ENCODE measurements at places on chromosomes 1 and 21.

- no peak for DNase-seq
These were observed 15.5 kb downstream of the DIPK1A start for GRCh38 chr1:92945748-92946270.

DNA sequence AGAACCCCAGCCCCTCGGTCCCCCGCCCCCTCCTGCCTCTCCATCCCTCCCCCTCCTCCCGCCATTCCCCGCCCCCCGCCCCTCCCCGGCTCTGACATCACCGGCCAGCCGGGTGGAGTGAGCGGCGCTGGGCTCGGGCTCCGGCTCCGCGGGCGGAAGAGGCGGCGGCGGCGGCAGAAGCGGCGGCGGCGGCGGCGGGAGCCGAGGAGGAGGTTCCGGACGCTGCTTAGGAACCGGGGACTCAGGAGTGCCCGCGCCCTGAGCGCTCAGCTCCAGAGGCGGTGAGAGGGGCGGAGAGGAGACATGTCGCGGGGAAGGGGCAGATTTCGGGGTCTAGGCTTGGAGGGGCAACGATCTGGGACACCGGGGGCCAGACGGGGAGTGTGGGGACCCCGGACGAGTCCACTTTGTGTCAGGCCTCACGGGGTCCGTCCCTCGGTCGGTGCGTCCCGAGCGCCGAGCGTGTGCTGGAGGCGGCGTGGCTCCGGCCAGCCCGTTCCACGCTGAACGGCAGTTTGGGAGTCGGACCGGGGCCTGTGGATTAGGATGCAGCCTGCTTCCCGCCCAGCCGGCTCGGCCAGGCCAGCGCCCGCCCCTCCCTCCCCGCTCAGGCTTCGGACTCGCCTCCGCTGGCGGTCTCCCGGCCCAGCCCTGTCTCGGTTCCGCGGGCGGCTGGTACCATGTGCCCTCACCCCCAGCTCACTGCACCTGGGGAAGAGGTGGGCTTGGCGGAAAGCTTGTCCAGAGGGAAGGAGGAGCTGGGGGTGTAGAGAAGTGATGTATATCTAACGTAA lies at the start of gene PEA15:
PEA15 (plus strand) TSS at position 143 of the 794 bp plus-strand sequence. CDS start 6,161 bp downstream, outside the sequence.
- DNase-seq: peak; percentile 81

- DNase-seq: no peak
These were observed 167.2 kb upstream of the PDE4B start for GRCh38 chr1:65625528-65625927.

DNA sequence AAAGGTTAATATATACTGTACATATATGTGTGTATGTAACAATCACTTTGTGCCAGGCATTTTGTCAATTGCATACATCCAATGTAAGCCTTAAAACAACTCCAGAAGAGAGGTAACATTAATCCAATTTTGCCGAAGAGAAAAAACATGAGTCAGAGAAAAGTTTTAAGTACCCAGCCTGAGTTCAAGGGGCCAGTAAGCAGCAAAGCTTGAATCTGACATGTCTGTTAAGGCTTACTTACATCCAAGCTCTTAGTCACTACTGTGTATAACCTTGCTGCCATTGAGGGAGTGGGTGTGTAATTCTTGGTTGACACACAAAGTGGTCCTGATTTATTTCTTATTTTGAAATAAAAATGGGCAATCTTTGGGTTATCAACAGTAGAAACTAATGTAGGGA lies 360.4 kb upstream of the LYPLAL1 start:
- DNase-seq: no peak

DNA sequence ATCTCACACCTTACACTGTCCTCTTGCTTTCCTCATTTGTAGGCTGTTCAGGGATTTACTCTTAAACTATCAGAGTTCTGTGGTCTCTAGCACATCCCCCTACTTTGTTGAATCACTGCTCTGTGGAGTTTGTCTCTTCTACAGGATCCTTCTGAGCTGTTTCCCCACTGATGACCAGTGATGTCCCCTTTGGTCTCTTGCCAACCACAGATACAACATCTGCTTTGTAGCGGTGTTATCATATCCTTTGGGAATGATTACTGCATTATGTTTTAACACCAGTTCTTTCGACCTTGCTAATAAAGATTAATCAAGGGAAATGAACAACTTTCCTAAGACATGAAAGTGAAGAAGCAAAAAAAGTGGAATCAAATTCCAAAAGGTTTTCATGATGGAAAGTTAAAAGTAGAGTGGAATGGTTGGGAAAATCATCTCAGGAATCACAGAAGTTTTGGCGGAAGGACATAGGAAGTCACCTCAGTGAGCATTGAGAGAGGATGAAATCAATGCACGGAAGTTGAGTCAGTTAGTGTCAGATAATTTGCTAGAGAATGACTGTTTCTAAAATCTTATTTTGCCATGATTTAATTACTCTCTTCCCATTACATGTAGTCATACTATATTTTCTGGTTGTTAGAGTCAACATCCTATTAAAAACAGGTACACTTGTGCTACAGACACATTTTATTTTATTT lies 11.2 kb downstream of the OR10K2 start:
- DNase-seq: no peak

DNA sequence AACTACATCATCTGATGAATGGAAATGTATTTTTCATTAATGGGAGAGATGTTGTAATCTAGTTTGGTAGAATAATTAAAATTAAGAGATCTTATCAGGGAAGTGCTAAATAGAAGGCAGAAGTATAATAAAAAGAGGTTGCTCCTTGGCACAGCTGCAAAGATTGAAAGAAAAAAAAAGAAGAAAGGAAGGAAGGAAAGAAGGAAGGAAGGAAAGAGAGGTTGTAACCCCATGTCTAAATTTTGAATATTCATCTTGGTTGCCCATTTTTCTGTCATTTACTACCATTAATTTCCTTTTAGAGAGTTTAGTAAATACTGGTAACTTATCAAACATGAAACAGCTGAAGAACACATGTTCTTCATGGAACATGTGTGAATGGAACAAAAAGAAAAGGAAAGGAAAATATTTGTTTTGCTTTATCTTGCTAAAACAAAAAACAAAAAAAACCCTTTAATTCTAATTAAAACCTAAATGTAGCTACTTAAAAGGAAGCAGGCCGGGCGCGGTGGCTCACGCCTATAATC lies 10.5 kb upstream of the MDM4 start:
- DNase-seq: no peak

GRCh38 chr1:245834002-245834401 lies 673.1 kb downstream of the SMYD3 start:
- no peak for DNase-seq

DNA sequence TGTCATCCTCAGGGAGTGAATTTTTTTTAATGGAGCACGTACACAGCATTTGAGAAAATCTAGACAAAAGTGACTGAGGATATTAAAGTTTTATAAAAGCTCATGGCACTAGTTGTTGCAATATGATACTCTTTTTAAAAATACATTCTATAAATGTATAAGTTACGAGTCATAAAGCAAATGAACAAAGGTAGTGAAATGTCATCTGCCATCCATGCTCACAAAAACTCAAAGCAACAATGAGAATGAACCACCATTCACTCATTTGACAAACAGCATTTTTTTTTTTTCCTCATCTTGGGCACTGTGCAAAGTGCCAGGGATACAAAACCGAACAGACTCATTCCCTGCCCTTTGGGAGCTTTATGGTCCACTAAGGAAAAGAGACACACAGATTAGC lies 38.7 kb downstream of the GPR137B start:
- no peak for DNase-seq

DNA sequence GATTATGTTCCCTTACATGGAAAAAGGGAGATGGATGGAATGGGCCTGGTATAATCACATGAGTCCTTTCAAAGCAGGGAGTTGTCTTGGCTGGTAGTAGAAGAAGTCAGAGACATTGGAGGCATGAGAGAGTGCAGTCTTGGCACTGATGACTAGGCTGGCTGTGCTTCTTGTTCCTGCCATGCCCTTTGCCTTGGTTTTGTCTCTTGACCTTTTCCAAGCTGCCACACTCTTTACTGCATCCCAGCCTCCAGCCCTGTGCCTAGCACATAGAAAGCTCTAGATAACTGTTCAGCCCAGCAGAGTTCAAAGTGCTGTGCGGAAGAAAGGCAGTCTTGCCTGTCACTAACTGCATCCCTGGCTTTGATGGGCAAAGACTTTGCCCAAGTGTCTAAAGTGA lies 412.6 kb downstream of the PRDM2 start:
- DNase-seq: no peak

DNA sequence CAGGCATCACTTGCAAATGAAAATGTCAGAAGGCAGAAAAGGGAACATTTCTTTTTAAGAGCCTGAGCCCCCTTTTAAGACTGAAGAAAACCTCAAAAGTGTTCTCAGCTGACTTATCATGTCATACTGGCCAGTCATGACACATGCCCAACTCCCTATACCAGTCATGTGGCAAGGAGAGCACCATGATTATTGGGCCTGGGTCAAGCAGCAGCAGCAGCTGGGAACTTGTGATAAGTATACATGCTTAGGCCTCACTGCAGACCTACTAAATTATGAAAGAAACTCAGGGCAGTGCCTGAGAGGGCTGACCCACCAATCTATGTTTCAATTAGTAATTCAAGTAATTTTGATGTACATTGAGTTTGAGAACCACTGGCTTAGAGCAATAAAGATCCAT lies 8.6 kb downstream of the RO60 start:
- no peak for DNase-seq

- no peak for DNase-seq
These were observed 92.7 kb downstream of the TENT5C start for GRCh38 chr1:117698398-117699160.

GRCh38 chr1:1597275-1597930 lies 2.5 kb downstream of the FNDC10 start:
- DNase-seq: no peak

GRCh38 chr1:24767351-24767750 lies 22.1 kb downstream of the CLIC4 start:
- no peak for DNase-seq

GRCh38 chr1:23198373-23198772 lies 18.9 kb downstream of the HTR1D start:
- DNase-seq: no peak

DNA sequence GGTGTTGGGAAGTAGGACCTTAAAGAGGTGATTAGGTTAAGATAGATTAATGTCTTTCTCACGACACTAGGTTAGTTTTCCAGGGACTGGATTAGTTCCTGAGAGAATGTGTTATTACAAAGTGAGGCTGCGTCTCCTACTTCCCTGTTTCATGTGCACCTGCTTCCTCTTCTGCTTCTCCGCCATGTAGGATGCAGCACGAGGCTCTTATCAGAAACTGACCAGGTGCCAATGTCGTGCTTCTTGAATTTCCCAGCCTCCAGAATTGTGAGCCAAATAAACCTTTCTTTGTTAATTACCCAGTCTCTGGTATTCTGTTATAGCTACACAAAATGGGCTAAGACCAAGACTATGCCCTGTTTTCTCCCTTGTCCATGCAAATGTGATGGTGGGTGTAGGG lies 152.2 kb upstream of the LMO4 start:
- no peak for DNase-seq

DNA sequence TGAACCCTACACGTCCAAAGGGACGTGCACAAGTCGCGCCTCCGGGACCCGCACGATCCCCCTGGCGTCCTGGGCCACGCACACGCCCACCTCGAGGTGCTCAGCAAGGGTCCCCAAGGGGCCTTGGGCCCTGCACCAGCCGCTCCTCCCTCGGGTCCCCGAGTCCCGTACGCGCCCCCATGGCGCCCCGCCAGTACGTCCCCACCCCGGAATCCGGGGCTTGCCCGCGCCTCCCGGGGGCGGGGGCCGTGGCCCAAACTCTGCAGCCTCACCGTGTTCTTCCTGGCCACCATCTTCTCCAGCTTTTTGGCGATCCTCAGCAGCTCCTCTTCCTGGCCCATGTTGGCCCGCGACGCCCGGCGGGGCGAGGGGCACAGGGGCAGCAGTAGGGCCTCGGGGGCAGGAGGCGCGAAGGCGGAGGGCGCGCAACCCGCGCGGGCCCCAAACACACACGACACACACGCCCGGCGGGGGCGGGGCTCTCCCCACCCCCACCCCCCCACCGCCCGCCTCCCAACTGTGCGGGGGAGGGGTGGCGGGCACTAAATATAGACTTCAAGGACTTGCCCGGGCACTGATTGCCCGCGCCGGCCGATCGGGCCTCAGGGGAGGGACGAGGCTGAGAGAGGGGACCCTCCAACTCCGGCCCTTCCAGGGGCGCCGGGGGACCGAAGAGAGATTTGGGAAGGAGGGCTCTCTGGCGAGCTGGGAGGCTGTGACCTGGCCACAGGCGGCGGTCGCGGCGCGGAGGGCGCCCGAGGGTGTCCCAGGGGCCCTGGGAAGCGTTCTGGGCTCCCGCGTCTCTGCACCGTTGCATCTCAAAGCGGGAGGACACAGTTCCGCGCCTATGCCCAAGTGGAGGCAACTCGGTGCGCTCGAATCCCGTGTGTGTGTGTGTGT lies at the start of gene TCEA3:
TCEA3 (minus strand) TSS at position 456 of the 900 bp plus-strand sequence; CDS start at position 341, 115 bp downstream.
- DNase-seq: no peak

- no peak for DNase-seq
These were observed 2.6 kb upstream of the MFN2 start for GRCh38 chr1:11977625-11978024.

DNA sequence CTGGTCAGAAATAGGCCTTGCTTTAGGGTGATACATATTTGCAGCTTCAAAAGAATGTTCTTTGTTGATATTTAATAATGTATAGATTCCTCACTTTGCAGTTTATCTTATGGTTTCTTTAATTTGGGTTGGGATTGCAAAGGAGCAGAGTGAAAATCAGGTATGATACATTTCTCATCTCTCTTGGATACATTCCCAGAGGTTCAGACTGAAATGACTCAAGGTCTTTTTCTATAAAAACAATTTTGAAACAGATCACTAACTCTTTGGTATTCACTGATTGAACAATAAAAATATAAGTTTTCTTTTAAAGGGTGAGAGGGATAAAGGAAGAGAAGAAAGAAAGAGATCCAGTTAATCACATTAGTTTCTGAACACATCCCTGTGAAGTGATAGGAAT lies 606.5 kb upstream of the CAMK1G start:
- no peak for DNase-seq

- peak; percentile 16 for DNase-seq
These were observed 8.9 kb downstream of the MAP1LC3C start for GRCh38 chr1:241990040-241990439.

DNA sequence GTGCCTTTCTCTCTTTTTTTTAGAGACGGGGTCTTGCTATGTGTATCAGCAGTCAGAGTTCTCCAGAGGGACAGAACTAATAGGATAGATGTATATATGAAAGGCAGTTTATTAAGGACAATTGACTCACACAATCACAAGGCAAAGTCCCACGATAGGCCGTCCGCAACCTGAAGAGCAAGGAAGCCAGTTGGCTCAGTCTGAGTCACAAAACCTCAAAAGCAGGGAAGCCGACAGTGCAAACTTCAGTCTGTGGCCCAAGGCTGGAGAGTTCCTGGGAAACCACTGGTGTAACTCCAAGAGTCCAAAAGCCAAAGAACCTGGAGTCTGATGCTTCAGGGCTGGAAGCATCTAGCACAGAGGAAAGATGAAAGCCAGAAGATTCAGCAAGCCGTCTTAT lies 16.3 kb upstream of the H3-3A start:
- no peak for DNase-seq

Data from head of caudate nucleus (tissue), 42 donors.